ENCODE measurements at places on chromosomes 5 and 9. TPM values are rescaled to one million over a fixed set of nuclear protein-coding genes. Genes with fewer than 3 reads are reported as not detected.

Gene SPINK6
- total RNA-seq: not detected

Gene ABLIM3
- total RNA-seq: 0.26 TPM

Gene CARD6
- total RNA-seq: 0.13 TPM

Gene INSL4
- total RNA-seq: not detected

DNA sequence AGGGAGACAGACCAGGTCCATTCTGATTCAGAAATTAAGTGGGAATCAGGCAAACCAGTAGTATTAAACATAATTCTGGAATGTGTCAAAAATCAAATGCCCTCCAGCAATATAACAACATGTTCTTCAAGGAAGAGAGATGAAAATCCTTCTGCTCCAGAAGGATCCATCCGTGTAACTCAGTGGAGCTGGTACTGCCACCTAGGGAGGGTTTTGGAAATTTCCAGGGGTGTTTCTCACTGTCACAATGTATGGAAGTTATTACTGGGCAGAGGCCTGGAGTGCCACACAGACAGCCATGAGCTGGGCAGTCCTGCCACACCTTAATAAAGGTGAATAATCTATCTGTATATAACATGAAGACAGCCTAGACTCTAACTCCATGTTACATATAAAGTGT lies 87.5 kb downstream of the TTLL11 start:
- no peak overlapping the region for H3K4me3 ChIP-seq
- H3K27ac ChIP-seq: no peak overlapping the region
- DNase-seq: peak; percentile 60

DNA sequence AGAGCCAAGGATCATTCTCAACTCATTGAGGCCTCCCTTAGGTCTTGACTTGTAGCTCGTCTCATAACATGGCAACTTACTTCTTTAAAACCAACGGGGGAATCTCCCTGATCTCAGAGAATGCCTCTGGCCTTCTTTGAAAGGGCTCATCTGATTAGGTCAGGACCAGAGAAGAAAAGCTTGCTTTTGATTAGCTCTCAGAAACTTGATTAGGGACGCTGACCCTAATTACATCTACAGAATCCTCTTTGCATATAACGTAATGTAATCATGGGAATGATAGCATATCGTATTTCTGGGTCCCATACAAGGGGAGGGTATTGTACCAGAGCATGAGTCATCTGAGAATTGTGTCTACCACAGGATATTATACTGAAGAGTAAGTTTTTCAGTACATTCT lies 125.1 kb upstream of the SH3GL2 start:
- DNase-seq: no peak
- H3K27me3 ChIP-seq: no peaks in the 10 kb centered on the region
- H3K27ac ChIP-seq: no peak overlapping the region
- H3K4me1 ChIP-seq: no peaks in the 10 kb centered on the region
- H3K36me3 ChIP-seq: no peaks in the 10 kb centered on the region

DNA sequence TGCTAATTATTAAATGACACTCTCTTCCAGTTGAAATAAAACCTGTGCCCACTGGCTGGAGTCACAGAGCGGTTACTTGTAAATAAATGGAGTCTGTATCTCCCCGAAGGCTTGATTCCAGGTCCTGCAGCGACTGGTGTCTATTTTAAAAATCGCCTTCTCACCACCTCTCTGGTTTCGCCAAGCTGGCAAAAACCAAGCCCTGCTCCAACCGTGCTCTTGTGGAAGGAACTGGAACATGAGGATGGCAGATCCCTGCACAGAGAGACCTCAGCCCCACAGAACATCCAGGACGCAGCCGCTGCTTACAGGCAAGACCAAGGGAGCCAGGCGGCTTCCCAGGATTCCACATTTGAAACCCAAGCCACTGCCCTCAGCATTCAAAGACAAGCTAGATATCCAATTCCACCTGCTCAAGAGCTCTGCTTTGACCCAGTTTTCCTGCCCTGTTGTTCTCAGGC lies 15.0 kb downstream of the SEMA4D start:
- no peaks in the 10 kb centered on the region for H3K4me1 ChIP-seq
- H3K4me3 ChIP-seq: no peak overlapping the region
- H3K27ac ChIP-seq: peak overlapping the region; percentile 42
- H3K27me3 ChIP-seq: no peaks in the 10 kb centered on the region
- no peaks in the 10 kb centered on the region for H3K36me3 ChIP-seq

GRCh38 chr9:120478208-120478607 lies 101.8 kb downstream of the CDK5RAP2 start:
- H3K4me1 ChIP-seq: no peaks in the 10 kb centered on the region
- no peak for DNase-seq
- peaks cover 51% of the 10 kb centered on the region for H3K36me3 ChIP-seq
- H3K27me3 ChIP-seq: no peaks in the 10 kb centered on the region

DNA sequence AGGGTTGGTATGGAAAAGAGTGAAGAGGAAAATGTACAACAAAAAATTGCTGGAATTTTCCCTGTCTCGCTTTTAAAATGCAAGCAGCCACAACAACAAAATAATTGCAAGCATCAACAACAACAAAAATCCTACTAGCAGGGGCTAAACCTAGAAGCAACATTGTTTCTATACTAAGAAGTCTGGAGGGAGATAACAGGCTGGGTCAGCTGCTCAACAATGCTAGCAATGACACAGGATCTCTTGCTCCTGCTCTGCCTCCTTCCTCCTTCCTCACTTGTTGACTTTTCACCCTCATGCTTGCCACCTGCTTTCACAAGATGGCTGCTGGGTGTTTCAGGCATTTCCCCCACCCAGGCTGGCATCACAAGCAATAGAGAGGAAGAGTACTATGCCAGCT lies 7.6 kb upstream of the AOPEP start:
- H3K27me3 ChIP-seq: no peaks in the 10 kb centered on the region
- no peak for DNase-seq
- no peak overlapping the region for H3K27ac ChIP-seq
- H3K36me3 ChIP-seq: no peaks in the 10 kb centered on the region
- no peaks in the 10 kb centered on the region for H3K4me1 ChIP-seq

Gene NRG2
- total RNA-seq: 10.8 TPM

Gene LCNL1
- total RNA-seq: 2.4 TPM

- H3K4me3 ChIP-seq: no peak overlapping the region
- H3K36me3 ChIP-seq: peaks cover 40% of the 10 kb centered on the region
- H3K27me3 ChIP-seq: no peaks in the 10 kb centered on the region
- H3K27ac ChIP-seq: no peak overlapping the region
- no peak for DNase-seq
Measured at GRCh38 chr9:4559261-4560182, 69.3 kb downstream of the SLC1A1 start.

GRCh38 chr5:157348049-157348400 lies 82.1 kb downstream of the CYFIP2 start:
- H3K4me1 ChIP-seq: no peaks in the 10 kb centered on the region
- DNase-seq: no peak
- H3K27ac ChIP-seq: no peak overlapping the region
- H3K27me3 ChIP-seq: peaks cover 5% of the 10 kb centered on the region
- no peaks in the 10 kb centered on the region for H3K36me3 ChIP-seq

DNA sequence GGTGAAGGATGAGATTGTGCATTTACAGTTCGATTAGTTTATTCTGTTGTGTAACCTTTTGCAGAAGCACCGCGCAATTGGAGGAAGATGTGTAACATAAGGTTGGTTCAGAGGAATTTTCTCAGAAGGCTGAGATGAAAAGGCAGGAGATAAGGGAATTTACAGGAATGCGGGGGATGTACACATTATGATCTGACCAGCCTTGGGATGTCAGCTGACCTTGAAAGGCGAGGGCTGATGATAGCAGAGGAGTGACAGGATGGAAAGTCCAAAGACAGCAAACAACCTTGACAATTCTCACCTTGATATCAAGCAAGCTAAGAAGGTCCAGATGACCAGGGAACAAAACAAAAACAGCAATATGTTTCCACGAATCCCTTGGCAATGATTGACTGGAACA lies 88.8 kb downstream of the OTULIN start:
- no peak overlapping the region for H3K27ac ChIP-seq
- H3K36me3 ChIP-seq: peaks cover 12% of the 10 kb centered on the region
- H3K4me3 ChIP-seq: no peak overlapping the region
- DNase-seq: no peak

GRCh38 chr9:87149799-87150198 lies 202.5 kb upstream of the GAS1 start:
- no peak for DNase-seq
- peaks cover 3% of the 10 kb centered on the region for H3K4me1 ChIP-seq
- no peaks in the 10 kb centered on the region for H3K36me3 ChIP-seq
- H3K27ac ChIP-seq: no peak overlapping the region

GRCh38 chr5:30267026-30267425 lies 926.5 kb upstream of the CDH6 start:
- DNase-seq: no peak
- no peaks in the 10 kb centered on the region for H3K4me1 ChIP-seq
- H3K36me3 ChIP-seq: no peaks in the 10 kb centered on the region
- H3K4me3 ChIP-seq: no peak overlapping the region
- H3K27me3 ChIP-seq: no peaks in the 10 kb centered on the region

Gene SPAG8
- total RNA-seq: 1.7 TPM

DNA sequence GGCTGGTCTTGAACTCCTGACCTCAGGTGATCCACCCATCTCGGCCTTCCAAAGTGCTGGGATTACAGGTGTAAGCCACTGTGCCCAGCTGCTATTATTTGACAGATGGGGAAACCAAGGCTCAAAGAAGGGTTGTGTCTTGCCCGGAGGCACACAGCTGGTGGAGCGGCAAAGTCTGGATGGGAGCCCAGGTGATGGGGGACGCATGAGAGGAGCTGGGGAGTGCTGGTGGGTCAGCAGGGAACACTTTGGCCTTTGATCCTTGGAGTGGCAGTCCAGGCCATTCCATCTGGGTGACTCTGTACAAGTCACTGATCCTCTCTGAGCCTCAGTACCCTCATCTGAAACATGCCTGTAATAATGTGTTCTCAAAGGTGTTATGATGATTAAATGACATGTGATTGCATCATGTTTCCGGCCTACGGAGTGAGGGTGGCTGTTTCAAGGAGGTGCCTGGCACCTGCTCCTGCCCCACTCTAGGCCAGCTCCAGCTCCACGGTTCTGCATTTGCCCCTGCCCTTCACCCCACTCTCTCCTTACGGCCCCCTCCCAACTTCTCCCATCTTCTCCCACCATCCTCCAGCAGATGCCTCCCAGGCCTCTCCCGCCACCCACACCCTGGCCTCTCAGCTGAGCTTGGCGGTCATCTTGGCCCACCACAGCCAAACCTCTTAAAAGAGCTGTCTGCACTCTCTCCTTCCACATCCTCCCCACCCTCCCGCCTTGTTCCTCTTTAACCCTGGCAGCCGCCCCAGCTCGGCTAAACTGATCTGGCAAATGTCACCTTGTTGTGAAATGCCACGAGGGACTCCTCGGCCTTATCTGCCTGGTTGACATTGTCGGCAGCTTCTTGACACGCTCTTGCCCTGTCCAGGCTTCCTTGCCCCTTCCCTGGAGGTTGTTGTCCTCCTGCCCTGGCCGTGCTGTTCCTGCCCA lies 5.5 kb upstream of the DBN1 start:
- no peak overlapping the region for H3K4me3 ChIP-seq
- H3K4me1 ChIP-seq: peaks cover 7% of the 10 kb centered on the region
- peaks cover 27% of the 10 kb centered on the region for H3K36me3 ChIP-seq
- peak; percentile 62 for DNase-seq
- no peaks in the 10 kb centered on the region for H3K27me3 ChIP-seq

DNA sequence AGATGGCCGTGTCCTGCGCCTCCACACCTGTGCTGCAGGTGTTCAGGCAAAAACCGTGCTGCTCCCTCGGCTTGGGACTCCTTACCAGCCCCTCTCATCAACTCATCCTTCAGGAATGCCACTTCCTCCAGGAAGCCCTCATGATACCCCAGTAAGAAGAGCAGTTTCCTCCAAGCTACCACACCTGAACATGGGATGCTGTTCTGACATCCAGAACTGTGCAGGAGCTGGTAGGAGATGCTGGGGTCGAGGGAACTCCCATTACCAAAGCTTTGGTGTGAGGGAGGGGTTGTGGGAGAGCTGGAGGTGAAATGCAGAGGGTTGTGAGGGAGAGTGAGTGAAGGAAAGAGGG lies 18.9 kb downstream of the CARD19 start:
- no peaks in the 10 kb centered on the region for H3K36me3 ChIP-seq
- no peak overlapping the region for H3K4me3 ChIP-seq
- H3K27me3 ChIP-seq: no peaks in the 10 kb centered on the region

Gene ZNF354C
- 3.4 TPM for total RNA-seq

- peak overlapping the region; percentile 51 for H3K4me3 ChIP-seq
- no peaks in the 10 kb centered on the region for H3K4me1 ChIP-seq
- no peaks in the 10 kb centered on the region for H3K36me3 ChIP-seq
- H3K27me3 ChIP-seq: no peaks in the 10 kb centered on the region
Measured at GRCh38 chr9:4197548-4197947, 102.3 kb downstream of the GLIS3 start.

- H3K4me1 ChIP-seq: peaks cover 14% of the 10 kb centered on the region
- no peak overlapping the region for H3K27ac ChIP-seq
- H3K36me3 ChIP-seq: no peaks in the 10 kb centered on the region
- no peak for DNase-seq
- no peak overlapping the region for H3K4me3 ChIP-seq
Measured at GRCh38 chr9:81720450-81721086, 31.2 kb upstream of the TLE1 start.

Gene ELP1
- 37.7 TPM for total RNA-seq

GRCh38 chr5:12175914-12176585 lies 271.8 kb upstream of the CTNND2 start:
- no peak overlapping the region for H3K27ac ChIP-seq
- no peaks in the 10 kb centered on the region for H3K4me1 ChIP-seq
- no peaks in the 10 kb centered on the region for H3K36me3 ChIP-seq

GRCh38 chr9:108196332-108197007 lies 659.3 kb downstream of the ACTL7B start:
- H3K4me3 ChIP-seq: no peak overlapping the region
- H3K36me3 ChIP-seq: no peaks in the 10 kb centered on the region
- H3K4me1 ChIP-seq: no peaks in the 10 kb centered on the region

Gene CCDC183
- total RNA-seq: 7.3 TPM

GRCh38 chr9:108786901-108787689 lies 68.7 kb downstream of the ACTL7B start:
- H3K4me1 ChIP-seq: no peaks in the 10 kb centered on the region
- H3K27me3 ChIP-seq: no peaks in the 10 kb centered on the region
- no peak for DNase-seq
- no peak overlapping the region for H3K4me3 ChIP-seq
- H3K27ac ChIP-seq: peak overlapping the region; percentile 30
- H3K36me3 ChIP-seq: no peaks in the 10 kb centered on the region

GRCh38 chr5:168870910-168871309 lies 291.7 kb upstream of the PANK3 start:
- no peaks in the 10 kb centered on the region for H3K36me3 ChIP-seq
- no peaks in the 10 kb centered on the region for H3K4me1 ChIP-seq
- H3K4me3 ChIP-seq: no peak overlapping the region

- H3K4me1 ChIP-seq: no peaks in the 10 kb centered on the region
- H3K27me3 ChIP-seq: no peaks in the 10 kb centered on the region
- peak overlapping the region; percentile 99 for H3K4me3 ChIP-seq
- H3K36me3 ChIP-seq: peaks cover 52% of the 10 kb centered on the region
Measured at GRCh38 chr9:125240649-125240999, 519 bp downstream of the HSPA5 start.

- no peak for DNase-seq
- H3K27me3 ChIP-seq: no peaks in the 10 kb centered on the region
- no peaks in the 10 kb centered on the region for H3K36me3 ChIP-seq
- no peak overlapping the region for H3K4me3 ChIP-seq
- H3K27ac ChIP-seq: no peak overlapping the region
Measured at GRCh38 chr5:52981507-52981906, 7.6 kb upstream of the ITGA2 start.

Gene POLK
- 19.2 TPM for total RNA-seq
